ENCODE measurements at places on chromosomes 7 and 10.

- DNase-seq: peak; percentile 57
These were observed 16.0 kb downstream of the PAPSS2 start for GRCh38 chr10:87675396-87676376.

- no peak for DNase-seq
These were observed 38.1 kb upstream of the R3HCC1L start for GRCh38 chr10:98096316-98096715.

DNA sequence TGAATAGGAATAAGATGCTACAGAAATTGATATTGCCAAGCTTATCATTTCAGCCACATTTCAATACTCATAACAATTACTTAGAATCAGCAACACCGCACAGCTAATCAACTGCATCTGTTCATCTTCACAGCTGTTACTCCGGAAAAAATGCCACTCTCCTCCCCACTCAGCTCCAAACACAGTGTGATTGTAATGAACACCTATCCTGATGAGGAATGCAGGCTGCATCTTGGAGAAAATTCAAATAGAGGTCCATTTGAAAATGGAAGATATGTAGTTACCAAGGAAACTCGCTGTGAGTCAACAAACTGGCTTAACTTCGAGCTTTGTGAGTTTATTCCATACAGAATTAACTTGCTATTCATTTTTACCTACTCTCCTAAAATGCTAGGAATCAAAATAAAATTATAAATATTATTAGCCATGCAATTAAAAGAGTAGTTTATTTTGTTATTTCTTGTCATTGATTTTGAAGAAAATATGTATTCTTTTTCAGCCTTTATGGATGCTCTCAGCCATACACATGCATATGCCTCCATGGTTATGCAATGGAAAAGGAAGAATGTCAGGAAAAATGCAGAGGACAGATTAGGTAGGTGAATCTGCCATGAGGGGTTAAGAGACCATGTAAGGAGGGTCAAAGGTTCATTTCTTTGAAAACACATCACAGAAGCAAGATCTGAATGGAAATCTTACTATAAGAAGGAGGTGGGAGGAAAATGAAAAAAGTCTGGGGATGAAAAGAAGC is 267.2 kb downstream of the POM121L12 start:
- no peak for DNase-seq

DNA sequence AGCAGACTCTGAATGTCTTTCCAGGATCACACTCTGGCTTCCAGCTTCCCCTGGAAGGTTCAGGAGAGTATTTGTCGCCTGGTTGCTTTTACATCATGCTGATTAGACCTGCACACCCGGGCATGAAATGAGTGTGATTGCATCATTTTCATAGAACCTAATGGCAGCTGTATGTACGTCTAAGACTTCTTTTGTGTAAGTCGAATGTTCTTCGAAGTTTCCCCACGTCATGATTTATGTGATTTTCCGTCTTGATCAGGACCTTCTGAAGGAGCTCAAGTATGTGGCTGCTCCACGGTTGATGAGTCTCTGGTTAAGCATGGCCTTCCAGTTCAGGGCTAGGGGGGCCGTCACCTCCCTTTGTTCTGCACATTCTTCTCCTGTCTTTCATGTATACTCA is 4.5 kb downstream of the EIF4H start:
- no peak for DNase-seq

DNA sequence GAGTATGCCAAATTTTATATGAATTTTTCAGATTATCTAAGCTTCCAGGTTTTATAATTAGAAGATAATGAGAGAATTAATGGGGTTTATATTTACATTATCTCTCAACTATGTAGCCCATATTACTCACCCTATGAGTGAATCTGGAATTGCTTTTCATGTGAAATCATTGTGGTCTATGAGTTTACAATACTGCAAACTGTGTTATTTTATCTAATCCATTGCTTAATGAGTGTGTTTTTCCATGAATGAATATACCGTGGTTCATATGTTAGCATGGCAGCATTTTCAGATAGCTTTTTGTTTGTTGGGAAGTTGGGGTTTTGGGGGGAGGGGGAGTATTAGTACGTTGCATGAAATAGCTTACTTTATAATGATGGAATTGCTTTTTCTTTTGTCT is 44.5 kb downstream of the FGFBP3 start:
- DNase-seq: no peak

DNA sequence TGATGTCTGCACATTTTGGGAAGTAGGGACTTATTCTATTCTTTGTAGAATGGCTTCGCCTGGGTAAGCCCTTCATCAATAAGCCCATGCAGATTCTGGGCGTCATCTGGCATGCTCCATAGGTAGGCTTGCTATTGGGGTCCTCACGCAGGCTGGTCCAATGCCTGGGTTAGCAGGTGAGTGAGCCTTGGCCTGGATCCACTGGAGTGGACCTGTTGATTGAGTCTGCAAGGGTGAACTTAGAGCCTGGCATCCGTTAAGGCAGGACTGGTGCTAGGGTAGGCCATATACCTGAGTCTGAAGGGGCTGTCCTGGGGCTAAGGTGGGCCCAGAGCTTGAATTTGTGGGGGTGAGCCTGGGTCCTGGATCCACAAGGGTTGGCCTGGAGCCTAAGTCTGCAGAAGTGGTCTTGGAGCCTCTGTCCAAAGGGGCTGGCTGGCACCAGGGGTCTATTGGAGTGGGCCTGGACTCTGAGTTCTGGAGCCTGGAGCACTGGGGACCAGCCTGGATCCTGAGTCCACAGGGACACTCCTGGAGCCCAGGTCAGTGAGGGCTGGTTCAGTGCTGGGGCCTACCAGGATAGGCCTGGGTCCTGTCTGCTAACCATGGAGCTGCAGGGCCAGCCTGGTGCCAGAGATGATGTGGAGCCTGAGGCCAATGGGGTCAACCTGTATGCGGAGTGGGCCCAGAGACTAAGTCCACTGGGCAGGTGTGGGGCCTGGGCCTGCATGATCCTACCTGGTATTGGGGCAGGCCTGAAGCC is 297.7 kb downstream of the PTPRN2 start:
- DNase-seq: no peak

DNA sequence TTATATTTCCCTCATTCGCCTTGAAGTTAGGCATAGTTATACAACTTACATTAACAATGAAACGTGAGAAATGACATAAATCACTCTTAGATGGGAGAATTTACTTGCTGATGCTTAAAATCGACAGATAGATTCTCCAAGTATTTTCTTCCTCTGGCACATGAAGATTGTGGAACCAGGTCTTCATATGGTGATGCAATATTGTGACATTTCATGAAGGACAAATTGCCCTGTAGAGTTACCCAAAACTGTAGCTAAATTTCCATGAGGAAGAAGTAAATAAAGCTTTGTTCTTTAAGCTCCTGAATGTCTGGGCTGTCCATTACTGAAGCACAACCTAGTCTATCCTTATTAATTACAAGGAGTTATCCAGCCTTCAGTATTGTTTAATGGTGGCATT is 353.1 kb downstream of the THSD7A start:
- no peak for DNase-seq

GRCh38 chr10:120433141-120433540 is 23.9 kb upstream of the PLPP4 start:
- DNase-seq: no peak

- DNase-seq: no peak
These were observed 159.8 kb downstream of the KIF20B start for GRCh38 chr10:89861199-89861573.

DNA sequence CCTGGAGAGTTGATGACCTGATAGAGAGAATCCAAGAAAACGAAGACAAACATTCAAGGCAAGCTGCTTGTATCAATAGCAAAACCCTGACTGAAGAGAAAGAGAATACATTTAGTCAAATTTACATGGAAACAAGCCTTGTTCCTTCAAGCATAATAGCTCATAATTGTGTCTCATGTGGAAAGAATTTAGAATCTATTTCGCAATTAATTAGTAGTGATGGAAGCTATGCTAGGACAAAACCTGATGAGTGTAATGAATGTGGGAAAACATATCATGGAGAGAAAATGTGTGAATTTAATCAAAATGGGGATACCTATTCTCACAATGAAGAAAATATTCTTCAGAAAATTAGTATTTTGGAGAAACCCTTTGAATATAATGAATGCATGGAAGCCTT is 18.0 kb downstream of the RBAK start:
- DNase-seq: no peak

- DNase-seq: no peak
These were observed 77.9 kb downstream of the ARHGAP22 start for GRCh38 chr10:48526846-48527505.

DNA sequence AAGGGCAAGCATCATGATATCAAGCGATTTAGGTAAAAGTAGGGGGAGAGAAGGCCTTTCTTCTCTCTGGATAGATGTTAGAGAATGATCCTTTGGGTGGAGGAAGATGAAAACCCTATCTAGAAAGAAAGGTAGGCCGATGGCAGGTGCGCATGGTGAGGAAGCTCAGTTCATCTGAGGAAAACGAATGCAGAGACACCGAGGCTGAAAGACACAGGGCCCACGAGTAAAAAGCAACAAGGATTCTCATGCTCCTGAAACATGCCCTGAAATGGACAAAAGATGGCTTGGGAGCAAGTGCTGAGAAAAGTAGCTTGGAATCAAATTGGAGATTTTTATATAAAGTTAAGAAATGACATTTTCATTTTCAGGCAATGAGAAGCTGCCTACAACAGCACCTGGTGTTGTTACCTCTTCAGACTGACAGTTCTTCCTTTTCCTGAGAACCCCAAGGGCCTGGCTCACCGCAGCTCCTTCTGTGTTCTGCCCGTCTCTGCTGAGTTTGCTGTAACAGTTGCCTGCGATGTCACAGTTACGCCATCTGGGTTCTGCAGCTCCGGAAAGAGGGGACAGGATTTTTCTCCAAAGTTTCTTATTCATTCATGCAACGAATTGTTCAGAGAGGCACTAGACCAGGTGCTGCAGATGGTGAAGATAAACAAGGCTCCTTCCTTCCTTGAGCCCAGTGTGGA is 402.0 kb upstream of the KLF6 start:
- no peak for DNase-seq

GRCh38 chr7:27763983-27764508 is 24.1 kb downstream of the TAX1BP1 start:
- DNase-seq: no peak

GRCh38 chr7:93036149-93036640 is 81.6 kb downstream of the SAMD9 start:
- DNase-seq: no peak

DNA sequence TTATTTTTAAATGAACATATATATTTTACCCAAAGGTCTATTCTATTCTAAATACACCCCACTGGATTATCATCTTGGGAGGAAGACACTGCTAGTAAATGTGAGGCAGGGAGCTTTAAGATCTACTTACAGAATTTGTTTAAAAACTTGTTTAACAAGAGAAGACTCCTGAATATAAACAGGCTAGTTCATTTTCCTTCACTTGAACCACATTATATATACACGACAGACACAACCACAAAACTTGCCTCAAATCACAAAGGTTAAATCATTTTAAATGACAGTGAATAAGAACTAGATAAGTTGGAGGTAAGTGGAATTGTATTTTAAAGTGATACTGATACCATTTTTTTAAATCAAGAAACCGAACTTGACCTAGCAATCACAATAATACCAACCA is 109.2 kb downstream of the ATE1 start:
- DNase-seq: no peak

- no peak for DNase-seq
These were observed 805 bp downstream of the ZNF736 start for GRCh38 chr7:64314566-64314965.

GRCh38 chr10:58546722-58547445 is 34.2 kb downstream of the BICC1 start:
- no peak for DNase-seq

GRCh38 chr7:95365151-95365550 is 31.0 kb downstream of the PON3 start:
- DNase-seq: no peak

DNA sequence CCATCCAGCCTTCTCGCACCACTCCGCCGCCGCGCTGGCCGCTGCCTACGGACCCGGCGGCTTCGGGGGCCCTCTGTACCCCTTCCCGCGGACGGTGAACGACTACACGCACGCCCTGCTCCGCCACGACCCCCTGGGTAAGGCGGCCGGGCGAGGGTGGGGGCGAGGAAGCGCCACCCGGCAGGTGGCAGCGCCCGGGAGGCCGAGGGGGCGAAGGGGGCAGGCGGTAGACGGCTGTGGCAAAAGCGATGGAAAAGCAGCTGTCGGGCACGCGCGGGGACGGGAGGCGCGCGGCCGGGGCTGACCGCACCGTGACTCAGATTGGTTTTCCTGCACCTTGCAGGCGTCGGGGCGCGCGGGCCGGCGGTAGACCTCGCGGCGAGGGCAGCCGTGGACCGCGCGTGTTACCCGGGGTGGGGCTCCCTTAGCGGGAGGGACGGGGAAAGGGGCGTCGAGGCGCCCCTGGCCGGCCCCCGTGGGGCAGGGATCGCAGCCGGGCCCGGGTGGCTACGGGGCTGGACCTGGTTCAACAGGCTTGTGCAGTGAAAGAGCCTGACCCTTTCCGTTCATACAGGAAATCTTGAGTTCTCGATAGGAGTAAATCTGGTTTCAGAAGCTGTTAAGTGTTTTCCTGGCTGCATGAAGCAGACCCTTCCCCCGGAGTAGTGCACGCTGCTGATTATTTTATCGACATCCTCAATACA is 608 bp downstream of the HHEX start:
- DNase-seq: no peak

DNA sequence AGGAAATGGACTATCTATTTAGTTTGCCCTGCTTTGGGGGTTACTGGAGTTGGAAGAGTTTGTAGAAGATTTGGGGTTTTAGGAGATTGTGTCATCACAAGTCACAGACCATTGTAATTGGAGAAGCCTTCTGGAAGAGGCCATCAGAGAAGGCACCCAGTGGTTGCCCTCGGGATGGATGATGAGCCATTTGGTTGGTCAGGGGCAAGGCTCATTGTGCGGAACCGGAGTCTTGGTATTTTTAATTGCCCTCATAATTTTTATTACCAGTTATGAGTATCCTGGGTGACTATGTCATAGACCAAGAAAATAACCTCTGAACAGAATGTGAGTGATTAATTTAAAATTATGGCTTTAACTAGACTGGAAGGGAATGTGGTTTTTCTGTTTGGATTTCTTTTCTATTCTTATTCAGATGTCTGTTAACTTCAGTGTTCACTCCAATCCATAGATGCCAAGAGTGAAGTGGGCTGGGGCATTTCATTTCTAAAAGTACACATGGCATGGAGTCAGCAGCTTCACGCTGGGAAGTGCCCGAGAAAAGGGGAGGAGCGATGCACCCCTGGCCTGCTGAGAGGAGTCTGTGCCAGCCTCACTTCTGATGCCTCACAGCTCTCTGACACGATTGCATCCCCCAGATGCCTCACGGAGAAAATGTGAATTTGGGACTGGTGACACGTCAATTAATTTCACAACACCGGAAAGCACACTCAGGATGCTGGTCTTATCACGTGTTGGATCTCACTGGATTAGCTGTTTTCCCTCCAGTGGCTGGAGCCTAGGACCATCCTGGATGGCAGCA is 225.6 kb upstream of the IGFBP3 start:
- DNase-seq: no peak
